Kidney tubule cell (primary cell): ENCODE measurements at places on chromosomes 4 and X.

DNA sequence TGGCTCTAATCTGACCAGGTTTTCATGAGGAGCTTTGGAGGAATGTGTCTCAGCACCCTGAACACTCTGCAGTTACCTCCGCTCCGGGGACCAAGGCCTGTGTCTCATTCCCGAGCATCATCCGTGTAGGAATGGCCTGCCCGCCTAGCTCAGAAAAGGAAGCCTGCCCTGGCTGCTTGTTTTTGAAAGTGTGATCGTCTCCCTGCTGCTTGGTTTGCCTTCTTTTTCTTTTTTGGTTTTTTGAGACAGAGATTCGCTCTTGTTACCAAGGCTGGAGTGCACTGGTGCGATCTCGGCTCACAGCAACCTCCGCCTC, 73.3 kb downstream of the CRLF2 start:
- no peak for DNase-seq

GRCh38 chrX:50978920-50979682, 68.6 kb downstream of the BMP15 start:
- DNase-seq: no peak

- peak; percentile 14 for DNase-seq
Observed at GRCh38 chrX:30653415-30654131, at the start of gene GK. Gene GK (plus strand): TSS chrX:30653423. CDS start chrX:30653538, 115 bp downstream.

DNA sequence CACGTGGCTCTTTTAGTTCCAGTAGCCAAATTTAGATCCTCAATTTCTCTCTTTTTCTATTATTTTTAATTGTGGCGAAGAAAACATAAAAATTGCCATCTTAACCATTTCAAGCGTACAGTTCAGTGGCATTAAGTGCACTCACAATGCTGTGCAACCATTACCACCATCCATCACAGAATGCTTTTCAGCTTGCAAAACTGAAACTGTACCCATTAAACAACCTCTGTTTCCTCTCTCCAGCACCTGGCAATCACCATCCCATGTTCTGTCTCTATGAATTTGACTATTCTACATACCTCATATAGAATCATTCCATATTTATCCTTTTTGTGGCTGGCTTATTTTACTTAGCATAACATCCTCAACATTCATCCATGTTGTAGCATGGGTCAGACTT, 74.9 kb downstream of the METTL14 start:
- no peak for DNase-seq

- DNase-seq: no peak
Observed at GRCh38 chrX:141158084-141158483, 18.8 kb downstream of the LDOC1 start.

- DNase-seq: peak; percentile 19
Observed at GRCh38 chrX:129510331-129510730, 13.0 kb downstream of the SMARCA1 start.

- DNase-seq: peak; percentile 93
Observed at GRCh38 chr4:150962245-150962644, 52.8 kb downstream of the LRBA start.

GRCh38 chrX:46036508-46036907, 508.7 kb downstream of the ZNF674 start:
- DNase-seq: no peak

- DNase-seq: peak; percentile 30
Observed at GRCh38 chr4:108512615-108513505, 107.5 kb upstream of the RPL34 start.

DNA sequence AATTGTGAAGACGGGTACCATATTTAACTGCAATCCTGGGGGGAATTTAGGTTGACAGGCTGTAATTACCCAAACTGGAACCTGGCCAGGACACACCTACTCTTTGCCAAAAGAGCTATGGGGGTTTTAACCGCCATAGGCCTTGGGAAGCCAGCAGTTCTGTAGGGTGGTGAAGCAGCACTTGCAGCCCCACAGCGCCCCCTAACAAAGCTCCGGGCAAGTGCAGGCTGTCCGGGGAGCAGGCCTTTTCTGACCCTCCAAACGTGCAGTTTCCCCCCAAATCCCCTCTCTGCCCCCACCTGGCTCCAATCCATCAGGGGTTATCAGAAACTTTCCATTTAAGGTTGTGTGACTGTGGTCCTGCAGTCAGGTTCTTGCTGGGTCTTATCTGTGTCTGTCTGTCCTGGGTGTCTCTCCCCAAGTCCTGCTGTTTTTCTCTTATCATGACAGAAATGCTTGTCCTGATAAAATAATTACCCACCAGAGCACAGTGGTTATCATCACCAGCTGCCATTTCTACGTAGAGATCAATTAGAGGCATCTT, 350.9 kb downstream of the MID1IP1 start:
- no peak for DNase-seq

DNA sequence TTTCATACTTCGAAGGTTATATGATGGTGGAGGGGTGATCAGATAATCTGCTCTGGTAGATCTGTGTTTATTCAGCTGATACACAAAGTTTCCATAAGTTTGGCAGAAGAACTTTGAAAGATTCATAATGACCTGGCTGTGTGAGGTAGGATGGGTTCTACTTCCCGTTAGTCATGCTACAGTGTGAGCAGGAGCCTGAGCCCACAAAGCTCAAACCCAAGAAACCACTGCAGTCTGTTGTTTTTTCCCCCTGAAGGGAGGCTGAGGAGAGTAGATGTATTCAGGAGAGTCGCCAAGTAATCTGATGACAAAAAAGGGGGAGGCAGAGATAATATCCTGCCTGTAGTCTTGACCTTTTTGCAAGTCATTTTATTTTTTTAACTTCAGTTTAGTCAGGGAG, 52.8 kb upstream of the PPP3CA start:
- DNase-seq: peak; percentile 56

DNA sequence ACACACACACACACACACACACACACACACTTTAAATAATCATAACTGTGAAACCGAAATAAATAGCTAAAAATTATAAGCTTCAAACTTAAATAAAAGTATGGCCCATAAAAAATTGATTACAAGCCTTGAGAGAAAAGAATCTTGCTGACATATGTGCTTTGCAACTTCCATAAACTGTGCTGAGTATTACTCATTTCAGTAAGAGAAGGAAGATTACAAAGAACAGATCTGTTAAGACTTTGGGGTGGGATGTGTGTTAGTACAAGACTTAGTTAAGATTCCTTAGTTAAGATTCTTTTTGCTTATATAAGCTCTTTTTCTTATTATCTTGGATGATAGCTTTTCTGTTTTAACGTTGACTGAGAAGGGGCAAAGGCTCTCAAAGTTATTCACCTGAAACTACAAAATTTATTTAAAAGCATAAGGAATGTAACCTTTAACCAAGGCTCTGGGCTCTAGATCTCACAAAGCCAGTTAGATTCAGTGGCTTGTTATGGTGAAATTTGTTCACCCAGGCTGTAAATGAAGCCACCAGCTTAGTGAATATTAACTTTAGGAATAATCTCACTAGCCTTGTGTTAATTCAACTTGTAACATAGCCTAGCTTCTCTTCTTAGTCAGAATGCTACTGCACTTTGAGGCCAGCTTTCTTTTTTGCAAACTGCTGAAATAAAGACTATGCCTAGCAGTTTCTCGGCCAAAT, 58.2 kb downstream of the ARSJ start:
- peak; percentile 51 for DNase-seq

- DNase-seq: no peak
Observed at GRCh38 chr4:103892586-103892985, 172.8 kb upstream of the TACR3 start.

DNA sequence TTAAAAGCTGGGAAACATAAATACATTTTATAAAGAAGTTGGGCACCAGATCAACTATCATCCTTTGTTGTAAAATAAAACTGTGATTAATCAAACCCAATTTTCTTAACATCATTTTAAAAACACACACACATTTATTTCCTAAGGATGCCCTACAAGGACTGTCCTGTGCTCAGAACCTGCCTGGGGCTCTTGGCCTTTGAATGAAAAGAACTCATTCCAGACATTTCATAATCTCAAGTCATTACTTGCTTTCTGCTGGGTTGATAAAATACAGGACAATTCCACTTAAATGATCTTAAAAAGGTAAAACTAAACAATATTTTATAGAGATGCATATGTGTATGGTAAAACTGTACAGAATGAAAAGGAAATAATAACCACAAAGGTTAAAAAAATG, 2.8 kb downstream of the SH3D19 start:
- DNase-seq: peak; percentile 11

GRCh38 chr4:122901247-122902010, 21.0 kb downstream of the NUDT6 start:
- DNase-seq: no peak

- DNase-seq: no peak
Observed at GRCh38 chr4:100162027-100162685, 28.1 kb downstream of the DDIT4L start.

DNA sequence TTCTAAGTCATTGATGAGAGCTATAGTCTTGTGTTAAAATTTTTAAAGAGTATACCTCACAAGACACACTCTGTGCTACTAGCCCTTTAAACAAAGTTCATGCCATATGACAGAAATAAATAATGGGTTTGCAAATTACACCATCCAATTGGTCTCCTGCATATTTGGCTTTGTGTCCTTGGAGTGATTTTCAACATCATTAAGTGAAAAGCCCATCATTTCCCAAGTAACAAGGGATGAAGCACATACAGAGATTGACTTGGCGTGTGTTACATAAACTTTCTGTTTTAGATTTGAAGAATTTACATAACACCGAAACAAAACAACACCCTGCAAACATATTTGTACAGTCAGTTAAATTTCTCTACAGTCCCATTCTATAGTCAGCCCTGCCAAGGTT, 216.9 kb upstream of the NEIL3 start:
- DNase-seq: no peak

- DNase-seq: peak; percentile 1
Observed at GRCh38 chrX:5474282-5474681, 754.4 kb downstream of the NLGN4X start.

GRCh38 chrX:108468486-108468885, 28.8 kb downstream of the COL4A5 start:
- DNase-seq: no peak

GRCh38 chrX:155666741-155667140, 54.0 kb upstream of the TMLHE start:
- no peak for DNase-seq

DNA sequence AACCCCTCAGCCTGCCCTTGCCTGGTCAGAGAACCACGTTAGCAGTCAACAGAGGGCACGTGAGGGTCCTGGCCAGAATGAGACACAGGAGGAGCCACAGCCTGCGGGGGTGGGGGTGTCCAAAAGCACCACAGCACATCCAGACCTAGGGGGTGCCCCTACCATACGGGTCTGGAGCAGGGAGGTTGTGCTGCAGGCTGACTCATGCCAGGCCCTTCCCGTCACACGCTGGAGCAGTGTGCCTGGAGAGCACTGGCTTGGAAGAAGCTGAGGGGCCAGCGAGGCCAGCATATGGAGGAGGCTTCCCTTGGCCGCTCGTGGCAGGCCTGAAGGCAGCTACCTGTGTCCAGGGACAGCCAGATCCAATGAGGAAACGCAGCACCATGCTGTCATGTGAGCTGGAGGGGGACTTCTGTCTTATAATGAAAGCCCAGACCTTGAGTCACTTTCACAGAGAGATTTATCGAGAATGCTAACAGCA, 1.5 kb upstream of the IRAK1 start:
- DNase-seq: peak; percentile 64

- peak; percentile 29 for DNase-seq
Observed at GRCh38 chrX:107715331-107716117, 60.1 kb downstream of the TSC22D3 start.
